Stimulated activated CD4-positive, alpha-beta T cell treated with anti-CD3 and anti-CD28 coated beads, Interleukin-12 subunit alpha, Interleukin-12 subunit beta, amount 100 ng/mL, for 24 hours (primary cell): ENCODE measurements at places on chromosomes 11 and 22.
A peak's percentile ranks its signal among the peaks of the same experiment; 100 is the strongest.

- DNase-seq, result no peak
Observed at GRCh38 chr11:47257517-47258316, at the start of gene NR1H3. Gene NR1H3 (plus strand): TSS chr11:47257996. CDS start chr11:47259217, 1,221 bp downstream.

- no peak for DNase-seq
Observed at GRCh38 chr11:45245218-45246045, 40.7 kb downstream of the SYT13 start.

- no peak for DNase-seq
Observed at GRCh38 chr11:23151819-23152218, 291.5 kb upstream of the CCDC179 start.

GRCh38 chr11:97860237-97860636 is 1160.5 kb upstream of the CNTN5 start:
- DNase-seq, result no peak

- DNase-seq, result no peak
Observed at GRCh38 chr11:83034673-83035014, 37.1 kb downstream of the RAB30 start.

- no peak for DNase-seq
Observed at GRCh38 chr11:92259861-92260260, 35.2 kb downstream of the FAT3 start.

GRCh38 chr11:60085909-60086308 is 2.6 kb upstream of the MS4A2 start:
- DNase-seq, result no peak

GRCh38 chr11:33957304-33957917 is 65.5 kb upstream of the LMO2 start:
- no peak for DNase-seq

DNA sequence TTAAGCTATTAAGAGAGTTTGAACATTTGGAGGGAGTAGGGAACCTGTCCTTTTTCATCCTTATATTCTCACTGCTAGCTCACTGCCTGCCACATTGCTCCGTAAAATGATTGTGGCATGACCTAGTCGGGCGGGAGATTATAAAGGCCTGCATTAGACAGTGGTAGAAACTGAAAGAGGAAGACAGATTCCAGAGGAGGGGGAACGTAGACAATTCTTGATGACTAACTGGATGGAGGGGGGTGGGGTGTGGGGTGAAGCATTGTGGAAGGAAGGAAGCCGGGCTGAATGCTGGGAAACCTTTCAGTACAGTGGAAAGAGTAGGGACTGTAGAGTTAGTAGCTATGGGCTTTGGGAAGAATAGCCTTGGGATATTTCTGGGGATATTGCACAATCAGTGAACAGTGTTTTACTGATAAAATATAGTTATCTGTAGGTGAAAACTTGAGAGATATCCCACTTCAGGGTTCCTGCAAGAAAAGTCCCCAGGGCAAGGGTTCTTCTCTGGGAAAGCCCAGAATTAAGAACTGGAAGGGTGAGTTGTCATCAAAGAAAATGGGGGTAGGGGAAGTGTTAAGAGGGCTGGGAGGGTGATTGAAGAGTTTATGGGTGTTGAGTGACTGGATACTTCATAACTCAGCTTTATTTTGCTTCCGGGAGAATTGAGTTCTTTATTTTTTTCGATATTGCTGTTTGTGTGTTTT is 2.1 kb downstream of the MED15 start:
- peak; percentile 31 for DNase-seq

DNA sequence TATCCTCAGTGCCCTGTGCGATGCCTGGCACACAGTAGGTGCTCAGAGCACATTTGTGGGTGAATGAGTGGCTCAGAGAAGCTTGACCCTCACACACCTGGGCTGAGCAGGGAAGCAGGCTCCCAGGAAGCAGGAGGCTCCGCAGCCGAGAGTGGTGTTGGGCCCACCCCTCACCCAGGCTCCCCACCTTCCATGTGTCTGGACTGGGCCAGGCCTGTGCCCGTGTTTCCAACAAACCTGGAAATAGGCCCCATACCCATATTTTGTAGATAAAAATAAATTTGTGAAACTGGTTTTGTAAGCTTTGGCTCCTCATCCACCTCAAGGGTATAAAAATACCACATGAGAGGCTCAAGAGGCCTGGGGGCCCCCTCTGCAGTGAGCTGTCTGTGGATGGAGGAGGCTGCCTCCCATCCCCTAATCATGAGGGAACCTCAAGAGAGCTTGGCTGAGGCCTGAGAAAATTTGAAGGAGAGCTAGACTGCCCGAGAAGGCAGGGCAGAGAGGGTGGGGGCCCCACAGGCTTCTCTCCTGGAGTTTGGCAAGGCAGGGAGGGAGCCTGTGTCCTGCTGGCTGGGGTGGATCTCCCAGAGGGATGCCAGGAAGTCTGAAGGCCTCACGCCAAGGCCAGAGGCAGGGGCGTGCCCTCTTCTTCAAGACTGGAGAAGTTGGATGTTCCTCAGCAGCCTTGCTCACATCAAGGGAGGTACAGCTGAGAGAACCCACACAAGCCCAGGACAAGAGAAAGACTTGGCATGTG is 147.0 kb upstream of the NECTIN1 start:
- no peak for DNase-seq

- DNase-seq, result no peak
Observed at GRCh38 chr11:15159085-15159484, 44.4 kb downstream of the INSC start.

GRCh38 chr11:30089921-30090320 is 73.1 kb upstream of the KCNA4 start:
- DNase-seq, result no peak

DNA sequence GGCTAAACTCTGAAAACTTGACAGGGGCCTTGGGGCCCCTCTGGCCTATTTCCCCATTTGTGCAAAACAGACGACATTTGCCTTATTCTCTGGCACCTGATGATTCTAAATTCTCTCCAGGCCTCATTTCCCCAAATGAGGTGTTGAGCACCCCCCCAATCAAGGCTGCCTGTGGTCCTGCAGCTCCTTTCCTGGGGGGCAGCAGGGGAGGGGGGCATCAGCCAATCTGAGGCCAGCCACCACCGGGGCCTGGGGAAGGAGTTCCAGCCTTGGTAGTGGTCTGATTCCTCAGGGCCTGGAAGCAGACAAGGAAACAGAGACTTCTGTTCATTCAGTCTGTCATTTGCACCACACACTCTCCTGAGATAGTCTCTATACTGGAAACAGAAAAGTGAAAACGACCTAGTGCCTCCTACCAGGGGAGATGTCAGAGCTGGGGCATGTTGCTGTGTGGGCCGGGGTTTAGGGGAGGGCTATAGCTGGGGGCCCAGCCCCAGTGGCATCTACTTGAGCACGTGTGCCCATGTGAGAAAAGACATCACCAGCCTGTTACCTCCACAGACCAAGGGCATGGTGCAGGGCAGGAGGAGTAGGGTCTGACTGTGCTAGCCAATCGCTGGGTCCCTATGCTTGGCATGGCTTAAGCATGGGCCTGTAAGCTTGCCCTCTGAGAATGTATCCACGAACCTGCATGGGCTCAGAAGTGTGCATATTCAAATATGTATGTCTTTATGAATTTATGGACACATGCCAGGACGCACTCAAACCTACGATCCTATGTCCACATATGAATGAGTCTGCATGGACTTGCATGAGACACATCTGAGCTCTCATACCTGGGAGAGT is 1.8 kb upstream of the TPBGL start:
- no peak for DNase-seq

DNA sequence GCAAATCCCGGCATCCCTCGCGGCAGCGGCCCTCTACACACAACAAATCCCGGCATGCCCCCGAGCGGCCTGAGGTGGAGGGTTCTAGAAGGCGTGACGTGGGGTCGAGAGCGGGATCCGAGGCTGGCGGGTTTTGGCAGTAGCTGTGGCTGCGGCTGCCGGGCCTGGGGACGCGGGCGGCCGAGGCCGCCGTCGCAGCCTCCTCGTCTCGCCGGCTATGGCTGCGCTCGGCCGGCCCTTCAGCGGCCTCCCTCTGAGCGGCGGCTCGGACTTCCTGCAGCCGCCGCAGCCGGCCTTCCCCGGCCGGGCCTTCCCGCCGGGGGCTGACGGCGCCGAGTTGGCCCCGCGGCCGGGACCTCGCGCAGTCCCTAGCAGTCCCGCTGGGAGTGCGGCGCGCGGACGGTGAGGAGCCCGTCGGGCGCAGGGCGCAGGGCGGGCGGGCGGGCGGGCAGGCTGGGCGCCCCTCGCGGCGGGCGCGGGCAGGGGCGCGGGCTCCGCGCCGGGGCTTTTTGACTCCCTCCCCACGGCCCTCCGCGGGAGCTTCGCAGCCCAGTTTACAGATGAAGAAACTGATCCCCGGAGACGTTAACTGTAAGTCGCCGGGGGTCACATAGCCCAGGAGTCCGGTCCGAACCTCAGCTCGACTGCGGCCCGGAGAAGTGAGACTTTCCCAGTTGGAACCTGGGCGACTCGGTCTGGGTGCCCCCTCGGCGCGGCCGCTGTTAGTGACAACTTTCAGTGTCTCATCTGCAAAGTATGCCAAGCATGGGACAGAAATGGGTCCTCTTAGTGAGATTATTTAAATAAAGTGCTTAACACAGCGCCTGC is at the start of gene CCDC117:
Gene CCDC117, plus strand, starts transcription at position 63 of the 828 bp plus-strand sequence. Its CDS starts 155 bp downstream, at position 218.
- peak; percentile 84 for DNase-seq

GRCh38 chr22:24965822-24966626 is 13.5 kb downstream of the KIAA1671 start:
- DNase-seq, result no peak

DNA sequence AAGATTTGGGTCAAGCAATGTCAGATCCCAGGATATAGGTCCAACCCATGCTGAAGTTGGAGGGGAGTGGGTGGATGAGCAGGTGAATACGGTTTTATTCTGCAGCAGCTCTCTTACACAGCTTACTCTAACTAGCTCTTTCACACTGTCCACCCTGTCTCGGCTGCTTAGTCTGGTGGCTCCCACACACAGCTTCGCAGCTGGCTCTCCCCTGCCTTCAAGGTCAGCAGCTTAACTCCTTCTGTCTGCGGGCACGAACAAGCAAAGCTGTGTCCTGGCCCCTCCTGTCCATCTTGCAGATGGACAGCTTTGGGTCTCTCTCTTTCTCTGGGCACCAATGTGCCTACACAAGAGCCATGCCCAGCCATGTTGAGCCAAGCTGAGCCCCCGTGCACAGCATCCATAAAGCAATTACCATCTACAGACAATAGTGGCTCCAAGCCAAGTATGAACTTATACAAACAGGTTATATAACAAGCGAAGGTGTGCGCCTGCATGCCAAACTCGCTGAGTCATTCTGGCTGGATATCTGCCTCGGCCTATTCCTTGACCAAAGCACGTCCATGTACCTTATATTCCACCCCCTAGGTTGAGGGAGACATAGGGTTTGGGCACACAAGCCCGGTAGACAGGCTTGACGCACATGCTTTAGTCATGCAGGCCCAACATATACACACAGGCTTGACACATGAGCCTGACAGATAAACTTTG is 1307.8 kb upstream of the RAG2 start:
- DNase-seq, result no peak

DNA sequence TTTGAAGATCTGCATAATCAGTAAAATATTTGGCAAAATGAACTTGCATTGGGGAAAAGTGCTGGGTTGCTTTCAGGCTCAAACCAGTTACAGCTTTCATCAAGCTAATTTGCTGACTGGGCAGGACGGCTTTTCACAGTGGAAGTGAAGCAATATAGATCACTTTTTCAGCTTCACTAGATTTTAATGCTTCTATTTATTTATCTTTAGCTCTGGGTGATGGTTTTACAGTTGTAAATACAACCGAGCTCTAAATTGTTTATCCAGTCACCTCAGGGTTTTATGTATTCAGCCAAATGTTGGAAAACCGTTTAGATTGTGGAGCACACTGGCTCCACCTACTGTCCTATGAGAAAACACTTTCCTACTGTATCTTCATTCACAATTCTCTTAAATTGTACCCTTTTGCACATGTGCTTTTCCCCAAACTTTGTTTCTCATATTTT is 58.2 kb downstream of the ACER3 start:
- no peak for DNase-seq

DNA sequence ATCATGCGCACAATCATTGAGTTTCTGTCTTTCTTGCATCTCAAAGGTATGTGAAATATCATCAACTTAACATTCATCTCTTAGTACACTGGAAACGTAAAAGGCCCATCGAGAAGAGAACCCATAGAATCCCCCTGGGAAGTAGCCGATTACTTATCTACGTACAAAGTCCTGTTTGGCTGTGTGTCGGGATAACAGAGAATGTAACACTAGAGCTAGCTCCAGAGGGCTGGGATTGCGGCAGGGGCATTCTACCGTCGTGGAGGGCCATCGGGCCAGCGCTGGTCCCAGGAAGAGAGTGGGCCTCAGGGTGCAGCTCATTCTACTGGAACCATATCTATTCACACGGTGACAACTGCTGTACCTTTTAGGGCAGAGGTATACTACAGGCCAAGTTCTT is 4.5 kb downstream of the GAL start:
- DNase-seq, result no peak

DNA sequence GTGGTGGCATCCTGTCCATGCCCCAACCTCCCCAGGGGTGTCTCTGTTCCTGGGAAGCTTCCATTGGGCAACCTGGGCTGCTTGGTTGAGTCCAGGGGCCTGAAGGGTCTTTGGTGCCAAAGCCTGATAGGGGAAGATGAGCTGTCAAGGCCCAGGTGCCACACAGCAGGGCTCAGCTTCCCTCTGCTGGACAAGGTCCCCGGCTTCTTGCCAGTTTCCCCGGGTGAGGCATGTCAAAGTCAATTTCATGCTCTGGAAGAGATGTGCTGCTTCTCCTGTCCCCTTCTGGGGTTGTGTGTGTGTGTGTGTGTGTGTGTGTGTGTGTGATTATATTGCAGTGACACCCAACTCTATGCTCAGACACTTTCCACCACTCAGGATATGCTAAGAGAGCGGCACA is 26.9 kb downstream of the TP53I11 start:
- DNase-seq, result no peak

- DNase-seq, result no peak
Observed at GRCh38 chr11:119709638-119710346, 19.2 kb downstream of the NECTIN1 start.

GRCh38 chr11:35305670-35306382 is 113.5 kb downstream of the SLC1A2 start:
- DNase-seq, result no peak

- DNase-seq, result no peak
Observed at GRCh38 chr22:29443452-29443851, 5.1 kb downstream of the RFPL1 start.

- no peak for DNase-seq
Observed at GRCh38 chr11:57358543-57358961, 20.4 kb downstream of the P2RX3 start.

DNA sequence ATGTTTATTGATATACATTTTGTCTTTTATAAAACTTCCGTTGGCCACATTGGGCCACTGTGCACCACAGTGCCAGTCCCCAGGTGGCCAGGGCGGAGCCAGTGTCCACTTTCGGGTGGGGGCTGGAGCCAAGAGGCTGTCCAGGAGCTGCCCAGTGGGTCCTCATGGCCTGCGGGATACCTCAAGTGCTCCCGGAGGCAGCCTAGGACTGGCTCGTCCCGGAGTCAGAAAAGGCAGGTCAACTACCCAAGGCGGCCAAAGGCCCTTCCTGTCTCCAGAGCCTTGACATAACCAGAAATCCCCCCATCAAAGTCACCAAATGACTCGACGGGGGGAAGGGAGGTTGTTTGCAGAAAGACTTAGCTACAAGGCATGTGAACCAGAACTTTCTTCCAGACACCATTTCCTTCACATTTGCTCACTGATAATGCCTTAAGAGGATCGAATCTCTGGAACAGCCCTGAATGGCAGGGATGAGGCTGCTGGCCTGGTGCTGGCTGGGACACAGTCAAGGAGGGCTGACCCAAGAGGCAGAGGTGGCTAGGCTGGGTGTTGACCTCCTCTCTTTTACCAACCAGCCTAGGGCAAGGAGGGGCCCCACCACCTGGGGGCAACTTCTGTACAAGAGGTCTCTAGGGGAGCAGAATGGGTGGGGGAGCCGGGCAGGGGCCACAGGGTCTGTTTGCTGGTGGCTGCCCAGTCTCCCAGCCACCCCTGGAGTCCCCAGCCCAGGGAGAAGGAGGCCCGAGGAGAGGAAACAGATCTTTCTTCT is 8.4 kb downstream of the MRGPRF start:
- no peak for DNase-seq
